ENCODE measurements at places on chromosomes 12 and 14. TPM values are rescaled to one million over a fixed set of nuclear protein-coding genes. Genes with fewer than 3 reads are reported as not detected.

- no peak for DNase-seq
Measured at GRCh38 chr14:68502230-68502629, 290.6 kb downstream of the ZFP36L1 start.

DNA sequence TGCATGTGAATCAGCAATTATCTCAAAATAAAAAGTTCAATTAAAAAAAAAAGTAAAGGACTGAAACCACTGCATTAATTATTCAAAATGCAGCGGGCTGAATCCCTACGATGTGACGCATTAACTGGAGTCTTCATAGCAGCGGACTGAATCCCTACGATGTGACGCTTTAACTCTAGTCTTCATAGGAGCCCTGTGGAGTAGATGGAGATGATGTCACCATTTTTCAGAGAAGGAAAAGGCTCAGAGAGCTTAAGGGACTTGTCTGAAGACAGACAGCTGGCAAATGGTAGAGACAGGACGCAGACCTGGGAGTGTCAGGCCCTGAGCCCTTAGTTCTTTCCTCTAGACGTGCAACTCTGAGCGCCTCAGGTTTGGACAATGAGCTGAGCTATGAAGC, 168.0 kb upstream of the MYL2 start:
- DNase-seq, result no peak

CCT2 gene
- 138 TPM for total RNA-seq

RNF34 gene
- 21.3 TPM for total RNA-seq

DNA sequence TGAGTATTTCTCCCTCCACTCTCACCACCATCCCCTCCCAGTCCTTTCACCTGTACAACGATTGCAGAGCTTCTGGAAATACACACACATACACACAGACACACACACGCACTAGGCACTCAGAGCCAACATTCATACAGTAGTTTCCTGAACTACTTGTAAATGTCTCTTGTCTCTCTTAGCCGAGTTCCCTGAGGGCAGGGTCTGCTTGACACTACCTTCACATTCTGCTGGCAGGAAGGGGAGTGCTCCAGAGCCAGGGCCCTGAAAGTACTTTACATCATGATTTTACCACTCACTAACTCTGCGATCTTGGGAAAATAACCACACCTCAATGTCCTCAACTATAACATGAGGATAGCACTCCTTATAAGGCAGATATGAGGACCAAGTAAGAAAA, 82.7 kb downstream of the GAS2L3 start:
- DNase-seq, result no peak

DNA sequence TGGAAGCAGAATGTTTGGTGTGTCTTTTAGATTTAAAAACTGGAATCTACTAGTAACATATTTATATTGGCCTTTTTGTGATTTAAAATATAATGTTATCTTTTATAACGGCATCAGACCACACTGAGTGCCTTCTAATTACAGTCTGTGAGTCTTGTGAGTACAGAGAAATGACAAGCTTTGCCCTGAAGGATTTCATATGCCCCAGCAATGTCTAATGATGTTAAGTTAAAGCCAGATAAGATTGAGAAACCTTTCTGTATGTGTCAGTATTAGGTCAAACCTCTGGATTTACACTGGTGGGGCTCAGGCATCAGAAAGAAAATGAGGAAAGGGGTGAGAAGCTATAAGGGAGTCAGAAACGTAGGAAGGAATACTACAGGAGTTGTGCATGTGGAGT, 25.2 kb downstream of the PLEKHA5 start:
- DNase-seq, result no peak

HHIPL1 gene
- 0.32 TPM for total RNA-seq

GRCh38 chr12:55797550-55797949, 20.0 kb downstream of the SARNP start:
- DNase-seq, result no peak

- DNase-seq, result no peak
Measured at GRCh38 chr12:91967590-91967989, 178.1 kb downstream of the BTG1 start.

Data from psoas muscle (tissue), 8 donors.